ENCODE measurements at places on chromosomes 2 and 18.

DNA sequence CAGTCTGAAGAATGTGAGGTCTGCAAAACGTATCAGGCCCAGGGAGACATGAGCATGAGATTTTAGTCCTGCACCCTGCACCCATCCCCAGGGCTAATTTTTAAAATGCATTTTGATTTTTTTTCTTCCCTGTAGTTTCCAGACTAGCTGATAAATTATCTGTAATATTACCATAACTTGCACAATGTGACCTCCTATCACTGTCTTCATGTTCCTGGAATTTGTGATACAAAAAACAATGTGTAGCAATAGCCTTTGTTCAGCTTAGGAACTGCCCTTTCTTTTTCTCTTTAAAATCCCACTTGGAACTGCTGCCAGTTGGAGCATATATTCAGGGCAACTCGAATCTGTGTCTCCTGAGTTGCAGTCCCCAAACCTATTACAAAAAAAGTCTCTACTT is 222.8 kb upstream of the HS6ST1 start:
- DNase-seq, result no peak

DNA sequence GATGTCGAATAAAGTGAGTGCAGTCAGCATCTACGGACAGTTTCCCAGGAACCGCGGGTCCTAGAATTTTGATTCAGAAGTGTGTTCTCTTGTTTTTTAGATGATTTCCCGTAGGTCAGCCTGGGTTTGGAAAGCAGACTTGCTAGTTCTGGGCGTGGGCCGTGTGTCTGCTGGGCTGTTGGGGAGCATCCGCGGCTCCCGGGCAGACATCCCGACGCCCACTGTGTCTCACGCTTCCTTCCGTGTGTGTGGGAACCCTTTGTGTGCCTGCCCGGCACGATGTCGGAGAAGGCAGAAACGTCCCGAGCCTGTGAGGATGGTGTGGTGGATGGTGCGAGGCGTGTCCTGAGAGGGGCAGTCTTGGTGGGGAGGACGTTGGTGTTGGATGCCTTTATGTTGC is 18.4 kb downstream of the CTDP1 start:
- no peak for DNase-seq

- no peak for DNase-seq
Measured at GRCh38 chr2:84870306-84870705, 10.6 kb downstream of the TRABD2A start.

DNA sequence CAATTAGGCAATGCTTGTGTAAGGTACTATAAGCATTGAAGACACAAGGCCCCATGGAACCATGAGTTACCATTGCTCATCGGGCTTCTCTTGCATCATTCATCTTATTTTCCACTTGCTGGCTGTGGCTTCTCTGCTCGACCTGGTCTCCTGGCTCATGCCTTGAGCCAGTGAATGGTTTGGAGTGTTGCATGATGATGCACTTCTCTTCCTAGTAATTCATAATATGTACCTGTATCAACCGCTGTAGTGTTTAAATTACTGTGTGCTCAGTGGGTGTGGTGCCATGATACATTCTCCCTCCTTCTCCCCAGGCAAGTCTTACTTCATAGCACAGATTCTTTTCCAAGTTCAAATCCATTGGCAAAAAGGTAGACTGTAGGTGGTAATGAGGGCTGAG is 66.8 kb downstream of the ABCA12 start:
- DNase-seq, result no peak

- no peak for DNase-seq
Measured at GRCh38 chr2:20916604-20917286, 93.8 kb upstream of the LDAH start.

- no peak for DNase-seq
Measured at GRCh38 chr2:56109994-56110393, 73.8 kb upstream of the CCDC85A start.

Measured in mucosa of gallbladder (tissue), 1 donor.